ENCODE measurements at places on chromosomes 13 and 19.

DNA sequence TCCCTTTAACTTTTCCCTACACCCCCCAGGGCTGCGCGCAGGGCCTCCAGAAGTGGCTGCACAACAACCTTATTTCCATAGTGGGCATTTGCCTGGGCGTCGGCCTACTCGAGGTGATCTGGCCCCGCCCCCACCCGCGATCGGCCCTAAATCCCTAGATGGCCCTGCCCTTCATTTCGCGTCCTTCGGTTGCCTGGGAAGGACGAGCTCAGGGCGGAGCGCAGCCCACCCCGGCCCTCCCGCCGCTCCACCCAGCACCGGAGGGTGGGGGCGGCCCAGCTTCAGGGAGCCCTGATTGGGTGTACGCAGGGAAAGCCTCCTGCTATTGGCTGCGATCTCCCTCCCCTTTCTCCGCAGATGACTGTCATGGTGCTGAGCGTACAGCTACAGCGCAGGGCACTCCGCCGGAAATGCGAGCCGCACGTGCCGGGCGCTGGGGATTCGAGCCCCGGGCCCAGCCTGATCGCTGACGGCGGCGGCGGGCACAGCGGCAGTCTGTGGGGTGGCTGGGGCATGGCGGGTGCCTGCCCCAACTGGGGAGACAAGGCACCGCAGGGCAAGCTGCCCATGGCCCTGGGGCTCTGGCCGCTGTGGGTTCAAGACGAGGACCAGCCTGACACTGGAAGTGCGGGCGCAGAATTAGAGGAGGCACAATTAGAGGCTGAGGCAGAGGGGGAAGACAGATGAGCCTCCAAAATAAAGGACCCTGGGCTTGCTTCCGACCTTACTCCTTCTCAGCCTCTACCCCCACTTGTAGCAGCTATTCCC lies 4.3 kb downstream of the CD37 start:
- DNase-seq, result no peak

DNA sequence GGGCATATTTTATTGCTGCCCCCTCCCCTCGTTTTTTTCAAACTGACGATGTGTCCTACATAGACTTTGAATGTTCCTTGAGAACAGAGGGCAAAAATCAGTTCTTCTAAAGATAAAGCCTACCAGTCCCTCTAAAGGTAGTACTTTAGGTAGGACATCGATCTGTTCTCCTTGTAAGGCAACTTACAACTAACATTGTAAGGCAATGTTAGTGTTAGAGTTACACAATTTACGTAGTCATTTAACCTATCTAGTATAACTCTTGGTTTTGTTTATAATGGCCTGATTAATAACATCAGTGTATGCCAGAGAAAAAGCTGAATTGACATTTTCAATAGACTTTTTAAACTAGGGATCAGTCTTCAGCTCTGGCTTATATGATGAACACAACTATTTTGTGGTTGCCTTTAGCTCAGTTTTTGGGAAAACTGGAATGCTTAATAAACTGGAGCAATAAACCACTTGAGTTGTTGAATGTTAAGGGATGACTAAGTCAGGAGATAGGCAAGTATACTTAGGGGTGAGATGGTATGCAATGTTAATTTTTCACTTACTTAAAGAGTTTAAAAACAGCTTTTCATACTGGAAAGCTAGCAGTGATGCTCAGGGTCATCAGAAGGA lies 2.2 kb downstream of the NDFIP2 start:
- DNase-seq, result no peak

DNA sequence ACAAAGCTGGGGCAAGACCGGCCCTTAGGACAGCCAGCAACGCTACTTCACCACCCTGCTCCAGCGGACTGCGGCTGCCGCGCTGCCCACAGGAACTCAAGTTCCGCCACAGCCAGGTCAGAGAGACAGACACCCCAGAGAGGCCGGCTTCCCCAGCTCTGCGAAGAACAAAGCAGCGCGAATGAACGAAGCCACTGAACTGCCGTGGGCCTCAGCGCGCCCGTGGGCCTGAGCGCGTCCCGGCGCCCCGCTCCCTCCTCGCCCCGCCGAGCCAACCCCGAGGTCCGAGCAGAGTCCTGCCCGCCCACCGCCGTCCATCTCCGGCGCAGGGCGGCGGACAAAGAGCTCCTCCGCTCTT lies 158.4 kb downstream of the RNF17 start:
- DNase-seq, result no peak

GRCh38 chr13:112859817-112860190 lies 109.2 kb upstream of the MCF2L start:
- no peak for DNase-seq

GRCh38 chr13:85974608-85975366 lies 175.6 kb upstream of the SLITRK6 start:
- DNase-seq, result no peak

GRCh38 chr13:24252136-24252535 lies 57.2 kb upstream of the C1QTNF9 start:
- no peak for DNase-seq

DNA sequence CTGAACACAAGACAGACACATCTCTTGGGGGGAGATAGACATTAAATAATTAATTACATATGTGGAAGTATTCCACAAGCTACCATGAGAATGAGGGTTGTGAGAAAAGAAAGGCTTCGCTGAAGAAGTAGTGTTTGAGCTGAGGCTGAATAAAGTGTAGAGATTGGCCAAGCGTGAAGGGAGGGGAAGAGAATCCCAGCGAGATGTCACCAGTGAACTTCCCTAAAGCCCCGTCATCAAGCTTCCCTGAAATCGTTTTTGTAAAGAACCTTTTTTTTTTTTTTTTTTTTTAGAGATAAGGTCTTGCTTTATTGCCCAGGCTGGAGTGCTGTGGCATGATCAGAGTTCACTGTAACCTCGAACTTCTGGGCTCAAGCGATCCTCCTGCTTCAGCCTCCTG lies 235.2 kb downstream of the KCNRG start:
- no peak for DNase-seq

DNA sequence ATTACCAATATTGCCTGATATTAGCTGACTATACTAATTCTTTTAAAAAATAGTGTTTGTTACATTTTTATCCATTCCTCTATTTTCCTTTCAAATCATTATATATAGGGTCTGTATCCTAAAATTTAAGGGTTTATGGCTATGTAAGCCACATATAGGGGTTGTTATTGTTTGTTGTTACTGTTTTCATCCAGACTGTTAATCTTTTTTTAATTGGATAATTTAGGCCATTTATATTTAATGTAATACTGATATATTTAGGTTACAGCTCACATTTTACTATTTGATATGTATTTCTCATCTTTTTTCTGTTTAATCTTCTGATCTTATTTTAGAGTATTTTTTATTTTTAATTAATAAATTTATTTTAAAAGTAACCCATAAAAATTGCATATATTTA lies 487.1 kb upstream of the SGCG start:
- DNase-seq, result no peak

- DNase-seq, result no peak
Observed at GRCh38 chr13:87123987-87124784, 547.0 kb upstream of the SLITRK5 start.

DNA sequence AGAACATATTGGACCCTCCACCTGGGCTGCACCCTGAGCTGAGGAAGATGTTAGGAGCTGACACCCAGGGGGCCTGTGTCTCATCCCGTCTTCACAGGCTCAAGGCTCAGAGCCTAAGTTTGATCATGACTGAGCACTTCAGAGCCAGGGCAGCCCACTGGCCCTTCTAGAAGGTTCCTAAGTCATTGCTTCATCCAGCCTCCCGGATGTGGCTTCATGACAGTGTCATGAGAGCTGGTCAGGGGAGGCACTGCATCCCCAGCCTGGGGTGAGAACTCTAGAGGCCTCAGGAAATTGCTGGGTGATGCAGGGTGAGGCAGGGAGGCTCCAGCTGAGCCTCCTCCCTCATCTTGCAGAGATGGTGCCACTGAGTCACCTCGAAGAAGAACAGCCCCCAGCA lies 24.9 kb upstream of the PIK3R2 start:
- no peak for DNase-seq

DNA sequence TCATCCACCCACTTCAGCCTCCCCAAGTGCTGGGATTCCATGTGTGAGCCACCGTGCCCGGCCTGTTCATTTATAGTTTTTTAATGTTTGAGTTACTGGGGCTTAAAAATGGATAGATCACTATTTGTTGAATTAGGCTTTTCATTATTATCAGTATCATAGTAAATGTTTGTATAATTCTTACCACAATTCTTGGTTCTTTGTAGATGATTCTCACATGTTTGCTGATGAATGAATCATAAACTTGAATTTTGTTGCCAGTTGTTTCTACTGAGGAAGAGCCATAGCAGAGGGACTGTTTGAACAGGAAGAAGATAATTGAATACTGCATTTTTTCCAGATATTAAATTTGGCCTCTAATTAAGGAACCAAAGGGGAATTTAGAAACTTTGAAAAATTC lies 2.6 kb upstream of the LPAR6 start:
- no peak for DNase-seq

DNA sequence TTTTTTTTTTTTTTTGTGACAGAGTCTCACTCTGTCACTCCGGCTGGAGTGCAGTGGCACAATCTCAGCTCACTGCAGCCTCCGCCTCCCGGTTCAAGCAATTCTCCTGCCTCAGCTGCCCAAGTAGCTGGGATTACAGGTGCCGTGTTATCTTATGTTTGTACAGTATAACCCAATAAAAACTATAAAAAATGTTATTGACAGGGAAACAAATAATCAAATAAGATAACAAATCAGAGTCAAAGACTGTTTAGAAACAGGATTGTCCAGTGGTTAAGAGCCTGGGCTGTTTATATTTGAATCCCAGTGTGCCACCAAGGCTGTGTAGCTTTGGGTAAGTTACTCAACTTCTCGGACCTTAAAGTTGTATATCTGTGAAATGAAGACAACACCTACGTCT lies 19.1 kb upstream of the LMTK3 start:
- DNase-seq, result no peak

GRCh38 chr13:28503182-28503967 lies 8.4 kb upstream of the FLT1 start:
- no peak for DNase-seq

DNA sequence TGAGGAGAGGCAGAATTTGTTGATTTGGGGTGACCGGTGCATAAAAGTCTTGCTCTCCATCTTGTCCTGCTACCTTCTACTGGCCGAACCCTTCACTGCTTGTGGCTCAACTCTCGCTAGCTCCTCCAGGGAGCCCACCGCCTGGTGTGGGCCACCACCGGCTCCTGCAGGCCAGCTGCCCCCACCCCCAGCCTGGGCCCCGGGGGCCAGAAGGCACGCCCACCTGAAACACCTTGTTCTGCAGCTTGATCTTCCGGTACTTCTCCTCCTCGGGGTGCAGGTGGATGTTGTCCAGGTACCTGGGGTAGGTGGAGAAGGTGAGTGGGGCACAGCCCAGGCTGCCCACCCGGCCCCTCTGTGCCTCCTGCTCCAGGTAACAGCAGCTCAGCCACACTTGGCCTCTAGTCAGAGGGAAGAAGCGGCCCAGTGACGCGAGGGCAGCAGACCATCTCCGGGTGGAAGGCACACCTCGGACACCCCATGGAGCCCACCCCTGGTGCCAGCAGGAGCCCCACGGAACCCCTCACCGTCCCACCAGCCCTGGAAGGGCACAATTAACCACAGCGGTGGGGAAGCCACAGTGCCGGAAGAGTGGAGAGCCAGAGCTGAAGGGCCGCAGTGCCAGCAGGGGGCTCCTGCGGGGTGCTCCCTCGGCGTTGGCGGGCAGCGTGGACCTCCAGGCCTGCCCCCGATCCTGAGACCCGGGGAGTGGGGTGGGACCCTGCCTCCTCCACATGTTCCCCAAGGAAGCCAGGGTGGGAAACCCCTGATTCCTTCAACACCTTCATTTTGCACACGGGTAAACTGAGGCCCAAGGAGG lies 10.1 kb downstream of the UBXN6 start:
- no peak for DNase-seq

DNA sequence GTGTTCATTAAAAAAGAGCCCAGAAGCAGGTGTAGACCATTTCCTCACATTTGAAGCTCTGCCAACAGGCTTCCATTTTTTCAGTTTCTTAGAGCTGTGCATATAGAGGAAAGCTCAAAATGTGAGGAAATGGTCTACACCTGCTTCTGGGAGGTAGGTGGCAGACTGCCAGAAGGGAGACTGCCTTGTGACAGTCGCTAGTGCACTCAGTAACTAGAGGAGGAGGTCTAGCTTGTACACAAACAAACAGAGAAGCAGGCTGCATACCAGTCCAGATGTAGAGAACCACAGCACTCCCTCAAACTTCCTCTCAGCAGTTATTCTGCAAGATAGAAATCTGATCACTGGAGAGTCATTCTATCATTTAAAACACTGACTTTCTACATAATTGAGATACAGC lies 800.2 kb downstream of the EFNB2 start:
- DNase-seq, result no peak

DNA sequence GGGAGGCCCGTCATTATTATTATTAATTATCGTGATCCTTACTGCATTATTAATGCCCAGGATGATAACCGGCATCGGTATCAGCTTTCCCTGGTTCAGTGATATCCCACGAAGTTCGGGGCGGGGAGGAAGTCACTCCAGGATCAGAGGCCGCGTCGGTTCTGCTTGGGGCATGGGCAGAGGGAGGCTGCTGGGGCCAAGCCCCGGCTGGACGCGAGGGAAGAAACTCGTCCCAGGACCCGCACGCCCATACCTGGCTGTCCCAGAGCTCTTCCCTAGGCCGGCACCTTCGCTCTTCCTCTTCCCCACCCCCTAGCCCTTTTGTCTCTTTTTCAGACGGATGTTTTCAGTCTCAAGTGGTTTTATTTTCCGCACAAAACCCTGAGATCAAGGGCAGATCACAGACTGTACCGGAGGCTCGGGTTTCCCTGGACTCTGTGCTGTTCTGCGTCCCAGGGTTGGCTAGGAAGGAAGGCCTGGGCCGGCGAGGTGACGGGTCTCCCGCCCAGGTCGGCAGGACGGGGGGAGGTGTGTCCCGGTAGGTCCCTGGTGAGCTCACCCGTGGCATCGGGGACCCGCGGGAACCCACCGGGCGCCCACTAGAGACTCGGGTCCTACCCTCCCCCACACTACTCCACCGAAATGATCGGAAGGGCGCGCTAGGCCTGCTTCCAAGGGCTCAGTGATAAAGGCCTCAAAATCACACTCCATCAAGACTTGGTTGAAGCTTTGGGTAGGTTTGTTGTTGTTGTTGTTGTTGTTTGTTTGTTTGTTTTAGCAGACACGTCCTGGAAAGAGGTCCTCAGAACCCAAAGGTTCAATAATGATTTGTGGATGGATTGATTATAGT lies 7.9 kb downstream of the ZIC2 start:
- DNase-seq, result no peak

- DNase-seq, result no peak
Observed at GRCh38 chr13:52779103-52779502, 39.5 kb upstream of the CNMD start.

DNA sequence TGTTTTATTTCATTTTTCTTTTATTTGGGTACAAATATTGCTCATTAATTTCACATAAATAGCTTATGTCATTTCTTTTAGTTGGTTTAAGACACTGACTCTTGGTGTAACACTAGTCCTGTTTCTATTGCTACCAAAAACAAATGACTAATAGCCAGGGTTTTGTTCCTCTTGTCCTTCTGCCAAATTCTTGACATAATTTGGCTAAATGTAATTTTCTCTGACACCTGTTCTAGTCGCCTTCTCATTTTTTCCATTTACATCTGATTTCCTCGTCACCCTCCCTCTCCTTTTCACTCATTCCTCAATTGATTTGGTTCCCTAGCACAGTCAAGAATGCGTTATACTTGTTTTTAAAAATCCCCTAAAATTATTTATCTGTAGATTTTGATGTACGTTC lies 1718.7 kb downstream of the EFNB2 start:
- DNase-seq, result no peak
